Activated T-helper 1 cell treated with anti-CD3 and anti-CD28 coated beads, Interleukin-2, amount 50 U/mL, for 16 hours (primary cell): ENCODE measurements at places on chromosomes 7 and 10.

GRCh38 chr10:131102676-131103075 lies 208.8 kb downstream of the TCERG1L start:
- no peak for DNase-seq

- no peak for DNase-seq
Measured at GRCh38 chr7:101722247-101722646, 93.2 kb upstream of the MYL10 start.

DNA sequence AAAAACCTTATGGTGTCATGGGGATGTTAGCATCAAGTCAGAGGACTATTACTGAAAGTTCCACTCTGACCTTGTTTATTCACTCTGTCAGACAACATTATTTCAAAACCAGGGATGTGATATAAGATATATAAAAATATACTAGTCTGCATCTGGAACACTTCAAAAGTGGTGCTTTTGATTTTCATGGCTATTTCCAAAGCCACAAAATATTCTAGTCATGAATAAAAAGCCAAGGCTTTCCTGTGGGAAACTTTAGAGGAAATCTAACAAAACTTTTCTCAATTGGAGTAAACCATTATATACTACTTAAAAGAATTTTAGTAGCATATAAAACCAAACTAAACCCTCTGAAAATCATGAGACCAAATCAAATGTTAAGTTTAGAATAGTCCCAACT lies 205.2 kb downstream of the TMEM26 start:
- no peak for DNase-seq

DNA sequence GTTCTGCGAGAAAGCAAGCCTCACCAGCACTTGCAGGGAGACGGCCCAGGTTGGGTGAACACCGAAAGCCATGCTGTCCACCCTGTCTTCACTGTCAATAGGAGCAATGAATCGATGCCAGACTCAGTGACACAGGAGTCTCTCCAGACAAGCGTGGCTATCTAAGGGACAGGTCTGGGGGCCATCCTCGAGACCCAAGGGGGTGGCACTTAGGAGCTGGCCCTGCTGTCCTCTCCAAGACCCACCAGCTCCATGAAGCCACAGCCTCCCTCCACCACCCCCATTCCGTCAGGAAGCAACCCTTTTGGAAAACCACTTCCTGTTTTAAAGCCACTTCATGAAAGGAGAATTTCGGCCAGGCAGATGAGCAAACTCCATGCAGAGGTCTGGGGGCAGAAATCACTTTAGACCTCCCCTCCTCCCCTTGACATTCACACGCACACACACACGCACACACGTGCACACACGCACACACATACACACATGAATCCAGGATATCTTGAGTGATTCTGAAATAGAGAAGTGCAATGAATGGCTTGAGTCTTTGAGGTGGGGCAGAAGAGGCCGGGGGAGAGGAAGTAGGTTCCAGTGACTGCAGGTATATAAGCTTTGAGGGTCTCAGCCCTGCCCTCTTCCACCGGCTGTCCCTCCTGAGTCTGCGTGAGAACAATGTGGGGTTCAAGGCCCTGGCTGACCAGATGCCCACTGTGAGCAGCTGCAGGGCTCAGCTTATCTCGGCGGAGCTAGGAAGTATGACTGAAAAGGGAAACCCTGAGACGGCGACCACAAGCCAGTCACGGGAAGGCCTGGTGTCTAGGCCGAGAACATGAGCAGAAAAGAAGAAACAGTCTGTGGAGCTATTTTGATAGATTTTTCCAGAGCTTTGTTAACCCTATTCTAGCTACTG lies 25.0 kb downstream of the RGS10 start:
- no peak for DNase-seq

DNA sequence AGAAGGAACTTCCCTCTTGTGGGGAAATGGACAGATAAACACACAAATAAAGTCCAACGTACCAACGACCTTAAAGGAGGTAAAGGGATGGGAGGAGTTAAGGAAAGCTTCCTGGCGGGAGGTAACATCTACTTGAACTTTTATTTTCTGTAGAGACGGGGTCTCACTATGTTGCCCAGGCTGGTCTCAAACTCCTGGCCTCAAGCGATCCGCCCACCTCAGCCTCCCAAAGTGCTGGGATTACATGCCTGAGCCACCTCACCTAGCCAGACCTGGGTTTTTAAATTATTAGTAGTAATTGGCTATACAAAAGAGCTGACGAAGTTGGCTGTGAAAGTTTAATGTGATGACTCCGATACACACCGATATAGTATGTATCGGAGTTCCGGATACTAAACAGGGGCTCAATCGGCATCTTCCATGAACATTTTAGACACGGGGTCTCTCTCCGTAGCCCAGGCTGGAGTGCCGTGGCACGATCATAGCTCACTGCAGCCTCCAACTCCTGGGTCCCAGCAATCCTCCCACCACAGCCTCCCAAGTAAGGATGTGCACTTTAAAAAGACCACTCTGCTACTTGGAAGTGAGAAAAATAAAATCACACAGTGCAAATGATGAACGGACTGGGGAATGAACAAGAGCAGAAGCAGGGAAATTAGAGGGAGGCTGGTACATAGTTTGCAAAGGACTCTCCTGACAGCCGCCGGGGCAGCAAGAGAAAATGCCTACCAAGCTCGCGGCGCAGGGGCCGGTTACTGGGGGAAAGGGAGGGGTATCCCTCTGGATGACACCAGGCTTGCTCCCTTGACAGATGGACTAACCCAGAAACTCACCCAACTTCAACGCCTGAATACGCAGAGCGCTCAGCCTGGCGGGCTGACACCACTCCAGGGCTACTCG lies 1.0 kb downstream of the BCL7B start:
- no peak for DNase-seq

- DNase-seq: no peak
Measured at GRCh38 chr10:7162331-7162730, 248.5 kb downstream of the SFMBT2 start.

GRCh38 chr10:104041891-104042535 lies 43.7 kb downstream of the COL17A1 start:
- DNase-seq: no peak

GRCh38 chr10:32530231-32530630 lies 84.3 kb downstream of the CCDC7 start:
- no peak for DNase-seq

- no peak for DNase-seq
Measured at GRCh38 chr10:97378933-97379921, 21.9 kb downstream of the RRP12 start.

GRCh38 chr7:147079921-147080420 lies 963.4 kb downstream of the CNTNAP2 start:
- no peak for DNase-seq

- no peak for DNase-seq
Measured at GRCh38 chr7:147674705-147675104, 915.9 kb upstream of the C7orf33 start.

DNA sequence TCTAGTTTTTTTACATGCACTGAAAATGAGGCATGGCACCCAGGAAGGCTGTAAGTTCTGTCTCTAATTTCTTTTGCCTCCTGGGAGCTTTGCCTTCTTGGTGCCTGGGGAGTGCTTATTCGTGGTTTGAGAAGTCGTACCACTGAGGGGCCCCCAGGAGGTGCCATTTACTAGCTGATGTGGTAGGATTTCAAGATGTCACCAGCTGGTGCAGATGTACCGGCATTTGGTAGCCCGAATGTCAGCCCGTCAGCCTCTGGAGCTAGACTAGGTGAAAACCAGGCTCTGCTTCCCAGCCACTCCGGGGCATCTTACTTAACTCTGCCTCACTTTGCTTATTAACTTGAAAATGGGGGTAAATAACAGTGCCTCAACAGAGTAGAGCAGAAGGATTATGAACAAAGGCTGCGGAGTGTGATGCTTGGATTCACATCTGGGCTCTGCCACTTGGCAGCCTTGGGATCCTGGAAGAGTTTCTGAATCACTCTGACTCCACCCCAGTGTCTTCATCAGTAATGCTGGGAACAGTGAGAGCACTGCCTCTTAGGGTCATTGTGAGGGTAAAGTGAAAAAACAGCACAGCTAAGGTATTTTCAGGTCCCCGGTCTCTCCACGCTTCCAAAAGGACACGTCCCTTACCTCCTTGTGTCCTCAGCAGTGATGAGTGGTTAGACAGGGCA lies 31.4 kb upstream of the BTBD16 start:
- no peak for DNase-seq

DNA sequence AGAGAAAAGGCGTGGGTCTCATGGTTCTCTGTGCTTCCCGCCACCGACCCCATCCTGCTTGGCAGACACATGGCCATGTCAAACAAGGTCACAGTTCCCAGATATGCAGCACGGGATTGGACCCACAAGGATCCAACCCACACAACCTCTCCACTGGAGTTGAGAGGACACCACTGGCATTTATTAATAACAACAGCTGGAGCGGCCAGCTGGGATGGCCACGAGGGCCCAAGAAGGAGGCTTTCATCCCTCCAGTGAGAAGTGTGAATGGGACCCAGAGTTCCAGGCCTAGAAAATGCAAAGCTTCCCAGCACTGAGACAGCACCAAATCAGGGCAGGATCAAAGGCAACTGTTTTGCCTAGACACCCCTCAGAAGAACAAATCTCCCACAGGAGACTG lies 31.5 kb downstream of the FGFR2 start:
- no peak for DNase-seq

GRCh38 chr10:4812046-4812445 lies 14.0 kb upstream of the AKR1E2 start:
- no peak for DNase-seq

GRCh38 chr10:31920538-31920937 lies 8.1 kb downstream of the ARHGAP12 start:
- no peak for DNase-seq

- DNase-seq: no peak
Measured at GRCh38 chr10:108454793-108455192, 1290.3 kb upstream of the SORCS1 start.

DNA sequence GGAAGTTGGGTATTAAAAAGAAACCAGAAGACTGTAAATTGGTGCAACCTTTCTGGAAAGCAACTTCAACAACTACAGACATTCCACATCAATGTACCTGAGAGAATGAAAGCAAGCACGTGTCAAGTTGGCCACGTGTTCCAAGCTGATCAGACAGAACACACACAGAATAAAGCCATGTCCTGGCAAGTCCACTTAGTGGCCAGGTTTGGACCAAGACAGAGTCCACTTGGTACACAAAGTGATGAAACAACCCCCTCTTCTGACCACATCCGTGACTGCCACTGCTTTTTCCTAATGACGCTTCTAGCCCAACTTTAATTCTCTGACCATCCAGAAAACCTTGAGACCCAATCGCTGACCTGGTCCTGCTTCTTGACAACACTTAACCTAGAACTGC lies 109.4 kb downstream of the ABLIM1 start:
- DNase-seq: no peak

- DNase-seq: no peak
Measured at GRCh38 chr7:156438011-156438410, 202.6 kb upstream of the RNF32 start.

- no peak for DNase-seq
Measured at GRCh38 chr7:188174-188573, 4.2 kb upstream of the FAM20C start.

GRCh38 chr7:73718438-73718881 lies 1.0 kb downstream of the STX1A start:
- no peak for DNase-seq

DNA sequence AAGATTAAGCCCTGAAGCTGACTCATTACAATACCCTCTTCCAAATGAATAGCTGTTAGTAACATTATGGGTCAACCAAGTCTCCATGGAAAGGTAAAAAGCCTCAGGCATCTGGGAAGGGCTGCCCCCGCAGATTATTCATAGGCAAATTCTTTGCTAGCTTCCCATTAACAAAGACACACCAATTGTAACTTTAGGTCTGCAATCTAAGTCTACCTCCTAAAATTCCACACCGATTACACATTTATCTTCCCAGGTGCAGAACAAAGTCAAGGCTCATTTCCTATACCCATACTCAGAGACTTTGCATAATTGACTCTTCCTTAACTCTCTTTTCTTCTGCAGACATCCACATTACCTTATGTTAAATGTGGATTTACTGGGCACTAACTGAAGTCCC lies 826.3 kb upstream of the MBL2 start:
- no peak for DNase-seq

GRCh38 chr7:31082017-31082416 lies 29.9 kb downstream of the ADCYAP1R1 start:
- no peak for DNase-seq

GRCh38 chr10:58518775-58519174 lies 6.1 kb downstream of the BICC1 start:
- no peak for DNase-seq

GRCh38 chr10:78980815-78981214 lies 88.0 kb upstream of the ZMIZ1 start:
- DNase-seq: no peak

DNA sequence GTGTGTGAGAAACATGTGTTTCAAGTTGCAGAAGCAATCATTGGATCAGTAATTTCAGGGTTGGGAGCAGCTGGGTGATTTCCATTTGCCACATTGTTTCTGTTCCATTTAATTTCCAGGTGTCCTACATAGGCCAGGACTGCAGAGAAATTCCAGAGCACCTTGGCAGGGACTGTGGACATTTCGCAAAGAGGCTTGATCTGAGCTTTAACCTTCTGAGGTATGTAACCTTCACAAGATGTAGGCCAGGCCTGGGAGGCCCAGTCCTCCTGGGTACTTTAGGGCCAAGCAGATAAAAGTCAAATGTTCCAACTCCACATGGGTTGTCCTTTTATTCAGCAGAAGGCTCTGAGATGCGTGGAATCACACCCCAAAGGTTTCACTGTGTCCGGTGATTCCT lies 6.9 kb downstream of the LRMDA start:
- DNase-seq: no peak

DNA sequence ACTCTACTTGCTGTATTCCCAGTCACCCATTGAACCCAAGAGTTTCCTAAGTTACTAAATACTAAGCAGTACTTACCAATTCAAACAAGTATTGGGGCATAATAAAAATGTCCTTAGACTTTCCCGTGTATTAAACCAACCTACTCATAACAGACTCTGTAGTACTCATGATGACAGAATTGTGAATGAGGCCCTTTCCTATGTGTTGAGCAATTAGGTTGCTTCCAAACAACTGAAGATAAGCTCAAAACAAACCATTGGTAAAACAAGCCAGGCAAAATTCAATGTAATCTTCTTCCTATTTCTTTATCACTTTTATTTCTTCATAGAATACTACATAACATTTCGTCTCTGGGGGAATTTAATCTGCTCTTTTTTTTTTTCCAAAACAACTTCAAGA lies 106.5 kb upstream of the ANK3 start:
- DNase-seq: no peak

- no peak for DNase-seq
Measured at GRCh38 chr7:46003896-46004875, 83.1 kb upstream of the IGFBP3 start.

- DNase-seq: no peak
Measured at GRCh38 chr10:5546891-5547680, 22.3 kb downstream of the CALML3 start.
